ENCODE measurements at places on chromosomes 6 and 20.

DNA sequence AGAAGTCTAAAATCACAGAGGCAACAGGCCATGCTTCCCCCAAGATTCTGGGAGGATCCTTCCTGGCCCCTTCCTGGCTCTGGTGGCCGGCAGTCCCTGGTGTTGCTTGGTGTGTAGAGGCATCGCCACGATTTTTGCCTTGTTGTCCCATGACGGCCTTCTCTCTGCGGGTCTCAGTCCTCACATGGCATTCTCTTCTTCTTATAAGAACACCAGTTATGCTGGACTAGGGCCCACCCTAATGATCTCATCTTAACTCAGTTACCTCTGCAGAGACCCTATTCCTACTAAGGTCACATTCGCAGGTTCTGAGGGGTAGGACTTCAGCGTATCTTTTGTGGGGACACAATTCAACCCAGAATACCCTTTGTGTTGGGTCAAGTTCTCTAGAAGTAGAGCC is 168.0 kb downstream of the LINC00237 start:
- DNase-seq, result no peak

DNA sequence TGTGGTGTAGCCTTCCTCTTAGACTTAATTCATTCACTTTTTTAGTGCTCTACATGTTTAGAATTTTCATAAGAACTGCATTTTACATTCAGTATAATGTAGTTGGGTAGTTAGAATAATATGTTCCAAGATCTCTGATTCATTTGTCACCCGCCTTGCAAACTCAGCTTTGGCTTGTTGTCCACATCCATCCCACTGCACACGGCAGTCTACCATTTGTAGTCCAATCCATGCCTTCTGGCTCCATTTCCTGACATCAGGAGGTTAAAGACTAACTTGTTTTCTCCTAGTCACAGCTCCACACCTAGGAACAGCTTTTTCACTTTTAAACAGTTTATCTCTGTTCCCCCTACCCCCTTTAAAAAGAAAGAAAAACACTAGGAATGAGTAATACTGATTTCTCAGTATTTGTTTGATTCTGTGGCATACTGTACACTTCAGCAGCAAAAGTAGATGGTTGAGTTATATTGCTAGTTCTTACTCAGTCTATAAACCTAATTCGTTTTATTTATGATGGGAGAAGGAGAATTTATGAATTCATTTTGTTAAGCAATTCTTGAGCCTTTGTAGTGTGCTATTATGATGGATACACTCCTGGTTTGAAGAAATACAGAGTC is 180.9 kb downstream of the ARID1B start:
- no peak for DNase-seq

GRCh38 chr20:26218301-26218700 is 521.6 kb upstream of the ZNF337 start:
- DNase-seq, result no peak

DNA sequence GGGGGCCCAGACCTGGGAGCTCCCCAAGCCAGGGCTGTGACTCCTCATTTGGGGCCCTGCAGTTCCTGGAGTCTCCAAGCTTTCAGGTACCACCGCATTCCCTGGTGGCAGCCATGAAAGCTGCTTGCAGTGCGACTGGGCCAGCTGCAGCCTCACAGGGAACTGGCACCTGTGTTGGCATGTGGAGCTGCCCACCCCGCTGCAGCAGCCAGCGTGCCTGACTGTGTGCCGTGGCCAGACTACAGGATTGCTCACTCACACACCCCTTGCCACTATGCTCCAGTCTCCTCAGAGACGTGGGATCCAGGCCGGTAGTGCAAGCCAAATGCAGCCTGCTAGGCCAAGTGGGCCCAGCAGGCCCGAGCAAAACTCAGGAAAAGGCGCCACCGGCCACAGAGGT is 450.7 kb downstream of the COL12A1 start:
- no peak for DNase-seq

DNA sequence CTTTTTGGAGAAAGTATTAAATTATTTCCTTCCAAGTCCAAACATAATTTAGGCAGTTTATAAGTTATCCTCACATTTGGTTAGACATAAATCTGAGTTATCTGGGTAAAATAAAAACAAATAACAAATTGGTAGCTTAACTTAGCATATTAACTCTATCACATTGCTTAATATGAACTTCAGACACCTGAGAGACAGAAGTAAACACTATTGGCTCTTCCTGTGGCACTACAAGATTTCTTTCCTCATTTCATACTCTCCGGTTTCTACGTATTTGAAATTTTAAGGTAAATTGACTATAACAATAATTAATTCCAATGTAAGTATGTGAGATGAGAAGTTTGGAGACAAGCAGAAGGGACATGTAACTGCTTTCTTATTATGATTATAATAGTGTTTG is 106.8 kb downstream of the TRMT11 start:
- no peak for DNase-seq

GRCh38 chr6:18973251-18973650 is 586.1 kb downstream of the RNF144B start:
- DNase-seq, result no peak

- DNase-seq, result no peak
Observed at GRCh38 chr6:123940551-123940950, 136.9 kb downstream of the NKAIN2 start.

DNA sequence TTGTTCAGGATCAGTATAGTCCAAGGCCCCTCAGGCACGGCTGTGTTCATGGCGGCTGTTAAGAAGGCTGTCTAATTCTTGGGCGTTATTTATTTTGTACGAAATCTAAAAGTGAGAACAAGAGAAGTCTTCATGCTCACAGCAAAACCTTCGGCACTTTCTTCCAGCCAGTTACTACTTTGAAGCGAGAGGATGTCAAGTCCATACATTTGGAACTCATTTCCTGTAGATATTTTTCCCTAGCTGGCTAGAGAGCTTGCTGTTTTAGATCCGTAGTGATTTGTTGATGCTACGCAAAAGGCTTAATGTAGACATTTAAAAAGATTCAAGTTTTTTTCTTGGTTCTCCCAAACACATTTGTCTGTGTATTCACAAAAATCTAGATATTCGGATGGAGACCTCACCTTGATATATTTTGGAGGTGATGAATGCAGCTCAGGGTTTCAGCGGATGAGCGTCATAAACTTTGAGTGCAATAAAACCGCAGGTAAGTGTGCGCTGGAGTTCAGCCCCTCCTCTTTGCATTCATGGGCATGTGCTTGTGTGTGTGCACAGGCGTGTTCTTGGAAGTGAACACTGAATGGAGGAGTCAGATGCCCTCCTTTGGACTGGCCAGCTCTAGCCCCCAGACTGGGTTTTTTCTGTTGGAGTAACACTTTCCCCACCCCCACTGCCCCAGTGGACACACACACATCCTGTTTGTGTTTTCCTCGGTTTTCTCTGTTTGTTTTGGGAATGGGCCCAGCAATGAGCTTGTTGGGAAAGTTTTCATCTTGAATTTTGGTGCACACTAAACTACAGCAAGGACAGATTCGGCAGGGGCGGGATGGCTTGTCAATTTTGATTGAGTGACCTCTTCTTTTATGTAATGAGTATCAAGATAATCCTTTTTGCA is 65.4 kb downstream of the IGF2R start:
- DNase-seq, result no peak

DNA sequence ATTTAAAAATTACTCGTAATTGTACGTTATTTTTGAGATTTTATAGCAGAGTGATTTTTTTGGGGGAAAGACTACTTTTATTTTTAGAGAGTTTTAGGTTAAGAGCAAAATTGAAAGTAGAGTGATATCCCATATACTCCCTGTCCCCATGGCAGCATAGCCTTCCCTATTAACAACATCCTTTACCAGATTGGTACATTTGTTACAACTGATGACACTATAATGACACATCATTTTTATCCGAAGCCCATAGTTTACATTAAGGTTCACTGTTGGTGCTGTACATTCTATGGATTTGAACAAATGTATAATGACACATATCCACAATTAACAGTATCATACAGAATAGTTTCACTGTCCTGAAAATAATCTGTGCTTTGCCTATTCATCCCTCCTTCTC is 1126.4 kb upstream of the CITED2 start:
- DNase-seq, result no peak

DNA sequence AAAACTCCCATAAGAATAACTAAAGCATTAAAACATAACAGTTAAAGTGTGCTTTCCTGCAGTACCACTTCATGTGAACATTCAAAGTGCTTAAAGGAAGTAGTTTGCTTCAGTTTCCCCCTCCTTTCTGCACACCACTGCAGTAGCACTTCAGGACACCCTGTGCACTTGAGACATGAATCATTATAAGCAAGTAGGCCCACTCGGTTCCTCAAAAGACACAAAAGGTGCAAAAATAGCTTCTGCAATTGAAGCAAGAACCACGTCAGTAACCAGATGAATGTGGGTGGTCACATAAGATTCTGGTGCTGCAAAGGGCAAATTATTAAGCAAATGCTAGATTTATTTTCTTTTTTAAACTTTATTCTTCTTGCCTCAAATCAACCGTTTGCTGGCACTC is 160.6 kb downstream of the HIVEP2 start:
- DNase-seq, result no peak

- peak; percentile 80 for DNase-seq
Observed at GRCh38 chr20:45433316-45433715, 17.4 kb downstream of the PIGT start.

- no peak for DNase-seq
Observed at GRCh38 chr6:5155906-5156305, 70.8 kb downstream of the PPP1R3G start.

- DNase-seq, result no peak
Observed at GRCh38 chr6:162230147-162230752, 497.3 kb downstream of the PRKN start.

GRCh38 chr6:88536071-88536625 is 370.0 kb upstream of the CNR1 start:
- DNase-seq, result no peak

- DNase-seq, result no peak
Observed at GRCh38 chr6:168892031-168892430, 361.6 kb downstream of the THBS2 start.

DNA sequence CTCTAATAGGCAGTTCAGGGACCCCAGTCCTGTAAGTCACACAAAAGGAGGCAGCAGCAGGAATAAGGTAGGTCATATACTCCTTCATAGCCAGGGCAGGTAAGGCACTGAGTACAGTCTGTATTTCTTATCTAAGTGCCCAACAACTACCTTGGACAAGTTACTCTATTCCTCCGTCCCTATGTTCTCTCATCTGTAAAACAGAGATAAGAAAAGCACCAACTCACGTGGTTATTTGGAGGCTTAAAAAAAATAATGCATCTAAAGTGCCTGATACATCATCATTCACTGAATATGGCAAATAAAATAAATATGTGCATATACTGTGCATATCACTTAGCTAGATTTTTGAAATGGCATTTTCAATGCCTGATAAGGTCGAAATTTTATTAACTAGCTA is 298.1 kb upstream of the CDYL start:
- DNase-seq, result no peak

GRCh38 chr6:30264743-30265142 is 51.5 kb upstream of the TRIM26 start:
- DNase-seq, result no peak

DNA sequence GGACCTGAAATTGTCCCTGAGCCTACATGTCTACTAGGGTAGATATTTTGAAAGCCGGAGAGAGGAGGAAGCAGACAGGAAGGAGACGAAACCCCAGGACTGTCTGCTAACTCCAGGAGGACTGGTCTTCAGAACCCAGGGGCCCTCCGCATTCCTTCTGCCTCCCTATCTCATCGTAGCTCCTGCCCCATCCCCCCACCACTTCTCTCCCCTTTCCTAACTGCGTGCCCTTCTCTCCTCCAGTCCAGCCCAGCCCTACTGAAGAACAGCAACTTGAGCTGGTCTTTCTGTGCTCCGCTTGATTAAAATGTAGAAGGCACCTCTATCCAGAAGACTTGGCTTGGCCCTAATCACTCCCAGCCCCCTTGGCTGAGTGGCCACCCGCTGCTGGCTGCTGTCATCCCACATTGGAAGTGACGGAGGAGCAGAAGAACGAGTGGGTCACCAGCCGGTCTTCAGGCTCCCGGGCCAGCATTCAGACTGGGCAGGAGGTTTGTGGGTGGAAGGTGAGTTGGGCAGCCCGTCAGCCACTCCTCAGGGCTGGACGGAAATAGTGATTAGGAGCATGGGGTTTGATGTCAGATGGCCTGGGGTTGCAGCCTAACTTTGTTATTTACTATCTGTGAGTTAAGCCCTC is 28.8 kb upstream of the ANGPT4 start:
- DNase-seq, result no peak

GRCh38 chr20:37640600-37641561 is 52.9 kb upstream of the CTNNBL1 start:
- DNase-seq, result no peak

DNA sequence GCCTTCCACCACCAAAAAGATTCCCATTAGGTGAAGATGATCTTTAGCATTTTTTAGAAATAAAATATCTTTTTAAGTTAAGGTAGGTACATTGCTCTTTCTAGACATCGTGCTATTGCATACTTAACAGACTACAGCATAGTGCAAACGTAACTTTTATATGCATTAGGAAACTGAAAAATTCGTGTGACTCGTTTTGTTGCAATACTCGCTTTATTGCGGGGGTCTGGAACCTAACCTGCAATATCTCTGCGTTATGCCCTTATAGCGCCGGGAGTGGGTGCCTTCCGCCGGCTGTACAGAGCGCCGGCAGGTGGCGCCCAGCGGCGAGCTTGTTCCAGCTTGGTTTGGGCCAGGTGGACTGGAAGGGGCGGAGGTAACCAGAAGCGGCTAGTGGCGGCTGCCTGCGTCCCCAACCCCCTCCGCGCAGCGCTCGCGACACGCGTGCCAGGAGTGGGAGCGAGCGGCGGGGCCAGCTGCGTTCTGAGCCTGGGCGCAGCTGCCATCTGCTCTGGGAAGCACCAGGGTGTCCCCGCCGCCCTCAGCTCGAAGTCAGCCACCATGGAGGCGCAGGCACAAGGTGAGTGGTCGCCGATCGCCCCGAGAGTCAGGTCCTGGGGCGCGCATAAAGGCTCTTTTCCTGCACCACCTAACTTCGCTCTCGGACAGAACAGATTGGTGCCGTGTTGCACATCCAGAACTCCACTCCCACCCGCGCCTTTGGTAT is at the start of gene TPD52L1:
TPD52L1 (plus strand) TSS at position 383 of the 727 bp plus-strand sequence; CDS start at position 562, 179 bp downstream.
- DNase-seq, result peak; percentile 85

DNA sequence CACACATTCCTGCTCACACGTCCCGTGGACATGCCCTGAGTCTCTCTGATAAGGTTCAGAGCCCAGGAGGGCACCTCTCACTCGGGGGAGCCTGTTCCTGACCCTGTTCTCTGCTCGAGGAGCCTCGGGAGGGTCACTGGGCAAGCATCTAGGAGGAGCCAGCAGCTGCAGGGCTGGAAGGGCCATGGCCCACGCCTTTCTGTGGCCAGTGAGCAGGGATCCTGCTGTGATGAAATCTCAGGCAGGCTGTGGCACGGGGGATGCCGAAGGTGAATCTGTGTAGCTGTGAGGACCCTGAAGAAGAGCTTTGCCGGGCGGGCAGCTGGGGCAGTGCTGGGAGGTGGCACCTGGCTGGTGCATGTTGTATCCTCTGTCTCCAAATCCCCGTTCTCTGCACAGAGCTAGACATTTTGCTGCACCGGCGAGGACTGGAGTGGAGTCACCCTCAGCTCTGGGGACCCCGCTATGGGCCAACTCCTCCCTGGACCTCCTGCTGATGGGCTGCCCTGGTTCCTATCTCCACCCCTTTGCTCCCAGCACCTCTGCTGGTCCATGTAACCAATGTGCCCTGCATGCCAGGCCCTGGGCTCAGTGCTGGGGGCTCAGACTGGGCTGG is 7.1 kb upstream of the NPBWR2 start:
- no peak for DNase-seq

All from SW480 (cell line).